Immature natural killer cell (primary cell): ENCODE measurements at places on chromosomes 2 and 18. TPM values are rescaled to one million over a fixed set of nuclear protein-coding genes. Genes with fewer than 3 reads are reported as not detected.

DNA sequence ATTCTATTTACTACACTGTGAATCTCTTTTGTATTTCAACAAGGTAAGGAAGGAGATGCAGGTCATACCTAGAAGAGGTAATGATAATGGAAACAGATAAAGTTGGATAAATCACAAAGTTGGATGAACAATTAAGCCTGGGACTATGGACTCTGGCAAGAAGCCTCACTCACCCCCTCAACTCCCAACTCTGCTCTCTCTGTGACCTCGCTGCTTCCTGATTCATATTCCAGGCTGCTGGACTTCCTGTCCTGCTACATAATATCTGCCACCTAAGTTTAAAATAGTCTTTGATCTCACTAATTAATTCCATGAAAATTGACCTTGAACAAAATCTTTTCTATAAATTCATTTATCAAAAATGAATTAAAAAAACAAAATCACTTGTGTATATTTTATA, 215.3 kb downstream of the CALCRL start:
- no peak for DNase-seq
- H3K4me3 ChIP-seq: no peak overlapping the region
- no peaks in the 10 kb centered on the region for H3K27me3 ChIP-seq
- no peak overlapping the region for H3K27ac ChIP-seq

DNA sequence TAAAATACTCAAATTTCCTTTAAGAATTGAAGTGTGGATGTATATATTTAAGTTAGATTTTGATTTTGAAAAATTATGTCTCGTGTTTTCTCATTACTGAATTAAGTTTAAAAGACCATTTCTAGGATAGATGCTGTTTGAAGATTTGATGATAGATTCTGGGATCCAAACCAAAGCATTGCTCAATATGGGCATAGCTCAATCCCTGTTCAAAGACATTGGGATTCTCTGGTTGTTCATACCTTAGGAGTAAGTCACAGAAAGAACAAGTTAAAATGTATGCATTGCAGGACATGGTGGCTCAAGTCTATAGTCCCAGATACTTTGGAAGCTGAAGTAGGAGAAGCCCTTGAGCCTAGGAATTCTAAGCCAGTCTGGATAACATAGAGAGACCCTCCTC, 622.3 kb downstream of the ADCYAP1 start:
- no peaks in the 10 kb centered on the region for H3K27me3 ChIP-seq
- DNase-seq: no peak
- H3K27ac ChIP-seq: no peak overlapping the region
- no peaks in the 10 kb centered on the region for H3K36me3 ChIP-seq
- H3K4me3 ChIP-seq: no peak overlapping the region

GRCh38 chr18:58541789-58542425, 87.0 kb downstream of the ALPK2 start:
- DNase-seq: peak; percentile 40
- peaks cover 15% of the 10 kb centered on the region for H3K4me1 ChIP-seq
- peak overlapping the region; percentile 7 for H3K27ac ChIP-seq
- H3K36me3 ChIP-seq: no peaks in the 10 kb centered on the region
- no peak overlapping the region for H3K4me3 ChIP-seq

DNA sequence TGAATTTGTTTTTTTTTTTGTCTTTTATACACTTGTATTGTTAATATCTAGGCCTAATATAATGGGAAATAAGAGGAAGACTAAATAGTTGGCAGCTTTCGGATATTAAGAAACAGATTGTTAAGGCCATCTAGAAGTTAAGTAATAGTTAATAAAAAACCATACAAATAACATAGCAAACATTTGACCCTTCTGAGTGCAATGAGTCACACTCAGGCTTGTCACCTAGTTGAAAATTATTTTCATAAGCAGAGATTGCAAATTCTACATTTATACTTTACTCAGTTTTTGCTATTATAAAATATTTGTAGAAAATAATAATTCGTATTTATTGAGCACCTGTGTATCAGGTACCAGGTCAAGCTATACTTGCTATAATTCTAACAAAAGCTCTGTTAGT, 2.4 kb downstream of the NUP35 start:
- DNase-seq: no peak
- peaks cover 2% of the 10 kb centered on the region for H3K27me3 ChIP-seq
- H3K4me1 ChIP-seq: peaks cover 35% of the 10 kb centered on the region

- H3K36me3 ChIP-seq: no peaks in the 10 kb centered on the region
- H3K4me3 ChIP-seq: no peak overlapping the region
- DNase-seq: no peak
- peaks cover 8% of the 10 kb centered on the region for H3K27me3 ChIP-seq
Measured at GRCh38 chr2:106570316-106570715, 83.2 kb downstream of the CD8B2 start.

- peaks cover 39% of the 10 kb centered on the region for H3K4me1 ChIP-seq
- peaks cover 7% of the 10 kb centered on the region for H3K27me3 ChIP-seq
- no peak for DNase-seq
- H3K36me3 ChIP-seq: peaks cover 4% of the 10 kb centered on the region
- H3K4me3 ChIP-seq: peak overlapping the region; percentile 19
Measured at GRCh38 chr2:20649576-20649975, 1.3 kb downstream of the HS1BP3 start.

DNA sequence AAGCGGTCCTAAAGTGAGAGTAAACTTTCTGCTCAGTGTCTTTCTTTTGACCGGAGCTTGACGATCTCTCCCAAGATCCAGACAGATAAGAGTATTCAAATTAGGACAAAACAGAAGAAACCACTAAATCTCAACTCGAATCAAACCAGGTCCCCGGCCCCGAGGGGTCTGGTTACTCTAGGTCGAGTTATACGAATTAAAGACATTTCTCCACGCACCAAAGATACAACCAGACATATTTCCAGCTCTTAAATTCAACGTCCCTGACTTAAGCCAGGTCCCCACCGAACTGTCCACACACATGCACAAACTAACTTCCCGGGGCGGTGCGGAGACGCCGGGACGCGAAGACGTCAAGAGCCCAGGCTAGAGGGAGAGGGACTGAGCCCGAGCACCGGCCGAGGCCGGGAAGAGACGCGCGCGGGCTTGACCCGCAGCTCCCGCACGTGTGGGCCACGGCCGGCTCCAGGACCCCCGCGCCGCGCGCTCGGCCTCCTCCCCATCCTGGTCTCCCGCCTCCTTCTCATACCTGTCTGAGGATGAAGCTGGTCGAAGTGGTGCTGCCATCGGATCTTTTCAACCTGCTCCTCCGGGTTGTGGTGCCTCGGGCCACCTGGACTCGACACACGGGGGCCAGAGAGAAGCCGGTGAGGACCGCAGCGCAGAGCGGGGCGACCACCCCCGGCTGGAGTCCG, 896 bp downstream of the CACNB4 start:
- DNase-seq: no peak
- peak overlapping the region; percentile 83 for H3K4me3 ChIP-seq
- H3K27me3 ChIP-seq: peaks cover 13% of the 10 kb centered on the region
- H3K27ac ChIP-seq: no peak overlapping the region

- peaks cover 2% of the 10 kb centered on the region for H3K27me3 ChIP-seq
- no peaks in the 10 kb centered on the region for H3K36me3 ChIP-seq
- DNase-seq: no peak
- H3K4me3 ChIP-seq: no peak overlapping the region
- no peaks in the 10 kb centered on the region for H3K4me1 ChIP-seq
Measured at GRCh38 chr2:238716171-238716570, 131.7 kb upstream of the TWIST2 start.

- H3K4me3 ChIP-seq: peak overlapping the region; percentile 55
- no peak overlapping the region for H3K27ac ChIP-seq
- peaks cover 21% of the 10 kb centered on the region for H3K4me1 ChIP-seq
- DNase-seq: no peak
Measured at GRCh38 chr2:143937723-143938350, 582.1 kb downstream of the ZEB2 start.

- DNase-seq: no peak
- no peak overlapping the region for H3K27ac ChIP-seq
- no peak overlapping the region for H3K4me3 ChIP-seq
- H3K36me3 ChIP-seq: peaks cover 11% of the 10 kb centered on the region
- H3K27me3 ChIP-seq: no peaks in the 10 kb centered on the region
- peaks cover 28% of the 10 kb centered on the region for H3K4me1 ChIP-seq
Measured at GRCh38 chr2:25268139-25268538, 73.6 kb downstream of the DNMT3A start.

DNA sequence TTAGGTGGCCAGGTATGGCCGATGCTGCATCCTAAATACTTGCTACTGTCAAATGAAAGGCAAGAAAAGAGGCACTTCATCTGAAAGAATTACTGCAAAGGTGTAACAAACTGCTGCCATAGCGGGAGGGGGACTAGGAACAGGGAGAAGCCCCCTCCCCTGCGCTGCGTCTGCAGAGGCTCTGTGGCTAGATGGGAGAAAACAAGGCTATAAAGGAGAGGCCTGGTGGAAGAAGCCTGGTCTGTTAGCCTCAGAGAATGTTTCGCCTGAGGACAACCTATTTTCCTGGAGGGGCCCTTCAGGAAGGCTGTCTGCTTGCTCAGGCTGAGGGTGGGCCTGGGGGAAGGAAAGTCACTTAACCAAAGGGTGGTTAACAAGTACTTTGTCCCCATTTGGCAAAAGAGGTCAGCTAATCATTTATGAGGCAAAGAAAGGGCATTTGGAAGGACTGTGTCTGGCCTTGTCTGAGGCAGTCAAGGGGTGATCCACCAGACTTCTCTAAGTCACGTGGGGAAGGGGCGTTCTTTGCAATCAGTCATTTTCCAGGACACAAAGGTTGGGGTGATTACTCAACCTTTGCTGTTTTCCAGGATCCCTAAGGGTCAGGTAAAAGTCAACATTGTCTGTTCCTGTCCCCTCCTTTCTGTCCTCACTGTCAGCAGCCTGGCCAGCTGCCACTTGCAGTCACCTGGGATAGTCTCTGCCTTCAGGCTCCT, 103.0 kb upstream of the TMEM200C start:
- H3K36me3 ChIP-seq: peaks cover 21% of the 10 kb centered on the region
- no peaks in the 10 kb centered on the region for H3K27me3 ChIP-seq
- no peak overlapping the region for H3K4me3 ChIP-seq
- DNase-seq: no peak
- peaks cover 5% of the 10 kb centered on the region for H3K4me1 ChIP-seq

GRCh38 chr2:204453730-204454167, 91.5 kb upstream of the PARD3B start:
- H3K27ac ChIP-seq: no peak overlapping the region
- no peak for DNase-seq
- H3K36me3 ChIP-seq: no peaks in the 10 kb centered on the region

- no peak overlapping the region for H3K4me3 ChIP-seq
- no peak overlapping the region for H3K27ac ChIP-seq
- no peaks in the 10 kb centered on the region for H3K36me3 ChIP-seq
Measured at GRCh38 chr2:130156624-130157004, 11.7 kb upstream of the CCDC74B start.

DNA sequence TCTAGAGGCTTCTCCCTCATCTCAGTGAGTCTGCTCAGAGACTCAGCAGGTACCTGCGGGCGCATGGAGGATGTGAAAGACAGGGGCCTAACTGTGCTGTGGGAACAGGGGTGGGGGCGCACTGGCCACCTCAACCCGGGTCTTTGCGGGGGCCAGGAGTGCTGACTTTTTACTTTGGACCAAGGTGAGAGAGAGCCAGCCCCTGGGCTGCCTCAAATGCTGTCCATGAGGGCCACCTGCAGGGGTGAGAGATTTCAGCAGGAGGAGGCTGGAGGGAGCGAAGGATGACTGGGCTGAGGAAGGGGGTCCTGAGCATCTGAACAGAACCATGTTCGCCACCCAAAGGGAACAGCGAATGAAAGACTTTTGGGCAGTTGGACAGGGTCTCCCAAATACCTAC, 129.4 kb downstream of the TNS1 start:
- no peaks in the 10 kb centered on the region for H3K36me3 ChIP-seq
- peaks cover 3% of the 10 kb centered on the region for H3K27me3 ChIP-seq
- no peak overlapping the region for H3K4me3 ChIP-seq
- DNase-seq: no peak
- H3K27ac ChIP-seq: no peak overlapping the region
- no peaks in the 10 kb centered on the region for H3K4me1 ChIP-seq

DNA sequence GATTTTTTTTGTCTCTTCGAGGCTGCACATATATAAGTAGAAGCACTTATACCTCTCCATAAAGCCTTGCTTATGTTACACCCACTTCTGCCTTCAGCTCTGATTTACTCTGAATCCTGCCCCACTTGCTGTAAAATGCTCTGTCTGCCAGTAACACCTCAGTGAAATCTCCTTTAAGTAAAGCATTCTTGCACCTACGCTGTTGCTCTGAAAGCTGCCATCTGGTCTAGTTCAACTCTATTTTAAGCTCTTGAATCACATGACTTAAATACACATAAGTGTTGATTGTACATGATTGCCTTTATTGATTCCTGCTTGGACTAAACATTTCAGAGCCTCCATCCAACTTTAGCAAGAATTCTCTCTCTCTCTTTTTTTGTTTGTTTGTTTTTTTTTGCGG, 609.0 kb upstream of the CELF4 start:
- no peak for DNase-seq
- no peak overlapping the region for H3K4me3 ChIP-seq
- H3K36me3 ChIP-seq: no peaks in the 10 kb centered on the region

DNA sequence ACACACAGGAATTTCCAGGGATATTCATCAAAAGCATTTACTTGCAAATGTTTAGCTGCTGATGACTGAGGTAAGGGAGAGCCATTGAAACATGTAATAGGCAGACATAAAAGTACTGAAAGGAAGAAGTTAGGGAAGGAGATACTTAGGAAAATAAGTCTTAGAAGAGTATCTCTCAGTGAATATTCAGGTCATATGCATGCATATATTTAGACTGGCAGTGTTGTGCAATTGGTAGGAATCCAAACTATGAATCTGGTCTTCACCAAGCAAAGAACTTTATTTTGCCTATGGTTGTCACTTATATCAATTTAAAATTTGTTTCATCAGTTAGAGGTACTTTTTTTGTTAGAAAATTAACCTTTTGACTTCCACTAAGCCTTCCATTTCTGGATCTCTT, 1490.7 kb downstream of the SUCLG1 start:
- DNase-seq: no peak
- no peaks in the 10 kb centered on the region for H3K4me1 ChIP-seq
- no peaks in the 10 kb centered on the region for H3K27me3 ChIP-seq
- no peak overlapping the region for H3K27ac ChIP-seq
- H3K4me3 ChIP-seq: no peak overlapping the region
- no peaks in the 10 kb centered on the region for H3K36me3 ChIP-seq

Gene ERFE
- 6.2 TPM for polyA plus RNA-seq

Gene SERPINB13
- not detected for polyA plus RNA-seq

Gene C1QL2
- not detected for polyA plus RNA-seq

Gene TMEM127
- polyA plus RNA-seq: 31.3 TPM

Gene CCDC148
- not detected for polyA plus RNA-seq

Gene SGPP2
- polyA plus RNA-seq: not detected

Gene COX5B
- polyA plus RNA-seq: 349 TPM

Gene PARD3B
- not detected for polyA plus RNA-seq

Gene PARD6G
- polyA plus RNA-seq: 0.34 TPM

Gene SIX2
- not detected for polyA plus RNA-seq

Gene MROH2A
- not detected for polyA plus RNA-seq

Gene PTPRN
- polyA plus RNA-seq: not detected
